Caki2 (cell line): ENCODE measurements at places on chromosomes 7 and 10.
A peak's percentile ranks its signal among the peaks of the same experiment; 100 is the strongest.

DNA sequence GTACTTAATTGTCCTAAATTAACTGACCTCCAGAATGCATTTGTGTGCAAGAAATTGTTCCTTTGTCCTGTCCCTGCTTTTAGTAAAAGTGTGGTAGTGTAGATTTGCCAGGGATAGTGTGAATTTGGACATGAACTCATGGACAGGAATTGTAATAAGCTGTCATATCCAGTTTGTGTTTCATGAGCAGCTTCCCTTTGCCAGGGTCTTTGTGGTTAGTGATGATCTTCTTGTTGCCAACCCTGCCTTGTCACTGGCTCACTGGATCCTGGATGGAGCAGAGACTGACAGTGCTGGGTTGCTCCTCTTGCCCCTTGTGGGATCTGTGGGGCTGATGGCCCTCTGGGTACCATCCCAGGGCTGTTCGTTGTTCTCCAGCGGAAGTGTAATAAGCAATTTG is 110.1 kb downstream of the CCNY start:
- DNase-seq, result no peak

- DNase-seq, result no peak
These were observed 4.2 kb downstream of the ADAMTS14 start for GRCh38 chr10:70676511-70676910.

DNA sequence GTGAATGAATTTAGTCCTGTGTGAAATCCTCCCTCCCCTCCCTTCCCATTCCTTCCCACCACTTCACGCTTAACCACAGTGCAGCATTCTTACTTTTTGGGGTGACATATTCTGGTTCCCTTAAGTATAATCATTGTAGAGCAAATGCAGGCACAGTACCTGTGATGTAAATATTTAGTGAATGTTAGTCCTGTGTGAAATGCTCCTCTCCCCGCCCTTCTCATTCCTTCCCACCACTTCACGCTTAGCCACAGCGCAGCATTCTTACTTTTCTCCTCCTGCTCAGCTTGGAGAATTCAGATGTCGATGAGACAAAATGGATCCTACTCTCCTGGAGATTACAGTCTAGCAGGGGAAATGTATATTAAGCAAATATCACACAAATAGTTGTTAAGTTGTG is 258.8 kb downstream of the EXOC4 start:
- no peak for DNase-seq

DNA sequence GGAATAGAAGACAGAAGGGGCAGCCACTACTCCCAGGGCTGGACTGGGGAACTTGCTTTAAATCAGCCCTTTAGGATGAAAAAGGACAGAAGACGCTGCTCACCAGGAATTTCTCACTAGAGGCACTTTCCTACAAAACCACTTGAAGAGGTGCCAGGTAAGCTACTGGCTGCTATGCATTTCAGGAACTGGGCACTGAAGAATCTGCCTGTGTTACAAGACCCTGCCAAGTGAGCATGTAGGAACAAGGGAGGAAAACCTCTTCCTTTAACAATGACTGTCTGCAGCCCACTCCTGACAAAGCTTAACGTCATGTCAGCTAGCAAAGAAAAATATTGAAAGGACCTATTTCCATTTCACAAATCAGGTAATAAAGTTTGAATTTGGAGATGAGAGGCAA is 5.8 kb upstream of the AGMO start:
- DNase-seq, result no peak

DNA sequence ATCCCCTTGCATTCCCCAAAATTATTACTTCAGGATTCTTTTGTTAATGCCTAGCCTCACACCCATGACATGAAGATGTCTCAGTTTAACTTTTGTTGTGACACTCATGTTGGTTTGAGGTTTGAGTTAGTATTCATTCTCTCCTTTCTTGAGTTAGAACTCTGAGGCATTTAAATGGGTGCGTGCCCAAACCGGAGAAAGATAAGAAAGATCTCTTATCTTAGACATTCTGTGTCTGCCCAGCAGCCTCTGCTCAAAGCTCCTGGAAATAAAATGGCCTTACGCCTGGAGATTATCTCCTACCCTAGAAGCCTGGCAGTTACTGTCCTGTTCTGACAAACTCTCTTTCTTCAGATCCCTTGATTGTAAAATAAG is 26.3 kb downstream of the WBP1L start:
- no peak for DNase-seq

DNA sequence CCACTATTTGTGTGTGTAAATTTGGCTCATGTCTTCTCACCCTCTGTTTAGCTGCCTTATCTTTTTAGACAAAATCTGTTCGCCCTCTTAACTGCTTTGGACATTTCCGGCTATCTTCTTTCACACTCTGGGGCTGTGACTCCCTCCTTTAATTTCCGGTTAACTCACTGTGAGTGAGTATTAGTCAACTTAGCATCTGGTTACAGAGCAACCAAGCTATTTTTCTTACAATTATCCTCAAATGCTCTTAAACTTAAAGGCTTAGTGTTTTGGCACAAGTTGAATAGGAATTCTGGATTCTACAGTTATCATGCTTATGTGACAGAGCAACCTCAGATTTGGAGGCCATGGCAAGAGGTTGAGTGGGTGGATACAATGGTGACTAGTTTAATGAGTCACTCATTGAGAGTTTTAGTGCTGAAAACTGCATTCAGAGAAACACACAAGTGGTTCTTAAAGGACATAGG is 177.6 kb upstream of the SEMA3A start:
- peak; percentile 74 for DNase-seq

DNA sequence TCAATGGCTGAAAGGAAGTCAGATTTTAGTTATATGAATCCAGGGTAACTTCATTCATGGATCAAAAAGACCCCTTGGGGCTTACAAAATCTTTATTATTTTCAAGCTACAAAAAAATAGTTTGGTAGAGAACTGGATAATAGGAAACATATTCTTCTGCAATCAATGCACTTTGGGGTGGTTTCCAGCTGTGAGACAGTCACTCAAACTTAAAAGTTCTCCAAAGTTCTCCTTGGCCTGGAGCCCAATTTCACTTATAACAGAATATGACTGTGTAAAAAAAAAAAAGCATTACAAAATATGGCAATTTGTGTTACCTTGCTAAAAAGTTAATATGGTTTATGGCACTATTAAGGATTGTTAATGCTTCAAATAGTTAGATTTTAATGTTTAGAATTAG is 255.5 kb downstream of the AGMO start:
- no peak for DNase-seq

GRCh38 chr10:118101501-118101900 is 54.8 kb upstream of the RAB11FIP2 start:
- DNase-seq, result no peak

DNA sequence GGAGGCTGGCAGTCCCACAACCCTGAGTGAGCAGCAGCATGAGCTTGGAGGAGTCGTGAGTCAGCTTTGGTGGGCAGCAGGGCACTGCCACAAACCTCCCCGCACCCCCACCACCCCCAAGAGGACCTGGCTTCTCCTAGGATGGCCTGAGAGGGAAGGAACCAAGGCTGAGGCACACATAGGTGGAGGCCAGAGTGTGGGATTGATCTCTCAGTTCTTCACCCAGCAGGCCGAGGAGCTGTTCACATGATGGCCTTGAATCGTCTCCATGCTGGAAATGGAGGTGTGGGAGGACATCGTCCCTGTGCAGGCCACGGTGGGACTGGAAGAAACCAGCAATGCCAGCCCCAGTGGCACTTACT is 17.4 kb upstream of the GDF10 start:
- no peak for DNase-seq

GRCh38 chr10:50997461-50997860 is 76.8 kb upstream of the PRKG1 start:
- no peak for DNase-seq

DNA sequence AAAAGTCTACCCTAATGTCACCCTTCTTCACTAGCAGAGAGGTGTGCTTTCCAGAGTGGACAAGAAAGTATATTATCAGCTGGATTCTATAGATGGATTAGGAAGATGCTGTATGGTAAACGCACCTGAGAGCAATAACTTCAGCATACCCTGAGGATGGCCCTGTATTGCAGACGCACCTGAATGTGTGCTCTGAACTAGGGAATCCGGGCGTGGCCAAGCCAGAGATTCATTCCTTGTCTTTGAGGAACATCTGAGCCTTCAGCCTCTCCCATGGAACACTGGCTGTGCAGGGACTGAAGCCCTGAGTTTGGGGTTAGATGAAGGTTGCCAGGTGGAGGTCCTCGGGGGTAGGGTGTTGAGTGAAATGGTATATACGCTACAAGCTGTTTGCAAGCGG is 66.2 kb upstream of the NFE2L3 start:
- DNase-seq, result no peak

DNA sequence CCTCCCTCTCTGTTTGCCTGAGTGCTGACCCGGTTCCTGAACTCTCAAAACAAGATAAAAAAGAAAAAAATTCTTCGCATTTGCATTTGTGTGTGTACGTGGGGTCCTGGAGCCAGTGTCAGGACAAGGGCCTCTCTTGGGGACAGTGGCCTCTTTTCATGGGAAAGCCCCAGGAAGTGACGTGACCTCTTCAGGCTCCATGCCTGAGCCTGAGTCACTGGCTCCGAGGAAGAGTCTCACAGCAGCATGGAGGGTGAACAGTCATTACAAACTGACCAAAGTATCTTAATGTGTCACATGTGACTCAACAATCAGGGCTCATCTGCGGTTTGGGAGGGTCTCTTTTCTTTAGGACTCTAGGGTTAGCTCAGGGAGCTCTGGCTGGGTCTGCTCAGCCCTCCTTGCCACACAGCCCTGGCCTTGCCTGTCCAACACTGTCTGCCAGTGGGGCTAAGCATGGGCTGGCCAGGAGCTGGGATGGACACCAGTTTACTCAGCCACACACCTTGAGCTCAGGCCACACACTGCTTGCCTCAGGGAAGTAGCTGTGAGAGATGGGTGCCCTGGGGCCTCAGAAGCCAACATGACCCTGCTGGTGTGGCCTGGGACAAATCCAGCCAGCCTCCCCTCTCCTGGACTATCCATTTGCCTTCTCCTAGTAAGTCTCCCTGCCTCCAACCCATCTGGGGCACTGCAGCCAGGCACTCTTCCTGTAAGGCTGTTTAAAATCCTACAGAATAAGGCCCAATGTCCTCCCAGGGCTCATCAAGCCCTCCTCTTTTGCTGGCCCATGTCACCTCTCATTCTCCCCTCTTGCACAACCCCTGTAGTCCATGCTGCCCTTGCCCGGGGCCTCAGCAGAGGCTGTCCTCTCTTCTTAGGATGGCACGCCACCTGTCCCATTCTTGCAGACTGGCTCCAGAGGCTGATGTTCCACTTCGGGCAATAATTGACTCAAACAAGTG is 10.5 kb downstream of the TMEM273 start:
- DNase-seq, result peak; percentile 74

DNA sequence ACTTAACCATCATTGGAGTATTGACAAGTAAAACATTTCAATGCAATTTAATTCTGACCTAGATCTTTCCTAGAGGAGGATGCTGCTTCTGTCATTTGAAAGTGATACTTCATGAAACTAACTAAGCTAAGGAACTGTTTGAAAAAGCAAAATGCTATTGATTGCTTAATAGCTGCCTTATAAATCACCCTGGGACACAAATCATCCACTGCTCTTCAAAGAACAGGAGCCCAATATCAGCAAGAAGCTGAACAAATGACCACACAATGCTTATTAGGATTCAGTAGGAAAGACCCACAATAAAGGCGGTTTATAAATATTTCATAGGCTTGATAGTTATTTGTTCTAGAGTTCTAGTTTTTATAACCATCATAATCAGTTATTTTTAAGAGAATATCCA is 216.3 kb downstream of the TEX36 start:
- no peak for DNase-seq

DNA sequence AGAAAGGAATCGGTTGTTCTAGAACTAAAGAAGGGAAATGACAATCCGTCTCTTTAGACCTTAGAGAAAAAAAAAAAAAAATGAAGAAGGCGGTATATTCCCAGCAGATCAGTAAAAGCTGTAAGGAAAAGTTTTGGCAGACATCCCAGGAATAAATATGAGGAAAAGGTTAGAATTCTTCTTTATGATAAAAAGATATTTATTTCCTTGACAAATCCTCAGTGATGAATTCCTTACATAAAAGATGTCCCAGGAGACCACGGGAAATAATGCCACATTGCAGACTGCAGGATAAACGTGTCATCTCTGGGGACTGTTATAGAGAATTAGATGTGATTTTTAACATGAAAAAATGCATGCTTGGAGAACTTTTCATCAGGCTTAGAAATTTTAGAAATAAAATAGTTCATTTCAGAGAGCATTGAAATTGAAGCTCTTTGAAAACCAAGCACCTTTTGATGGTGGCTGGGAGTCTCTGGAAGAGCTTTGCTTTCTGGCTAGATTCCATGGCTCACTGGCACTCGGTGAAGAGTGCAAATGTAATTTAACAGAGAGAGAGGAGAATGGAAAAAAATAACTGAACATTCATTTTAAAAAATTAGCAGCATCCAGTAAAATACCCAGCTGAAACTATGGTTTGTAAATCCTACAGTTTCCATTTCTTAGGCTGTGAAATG is 98.2 kb downstream of the PRPF18 start:
- no peak for DNase-seq

DNA sequence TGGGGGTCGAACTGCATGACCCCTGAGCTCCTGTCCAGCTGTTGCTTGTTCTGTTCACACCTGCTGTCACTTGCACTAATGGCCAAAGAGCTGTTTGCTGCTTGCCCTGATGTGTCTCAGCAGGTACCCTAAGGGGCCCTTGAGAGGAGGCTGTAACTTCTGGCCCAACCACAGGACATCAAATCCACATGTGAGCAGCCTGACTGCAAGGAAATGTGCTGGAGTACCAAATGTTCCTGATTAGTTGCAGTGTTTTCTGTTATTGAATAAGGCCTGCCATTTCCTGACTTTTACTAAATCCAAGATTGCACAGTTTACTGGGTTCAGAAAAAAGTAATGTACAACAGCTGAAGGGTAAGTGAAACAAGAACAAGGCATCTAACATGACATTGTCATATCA is 91.7 kb upstream of the IL6 start:
- no peak for DNase-seq

DNA sequence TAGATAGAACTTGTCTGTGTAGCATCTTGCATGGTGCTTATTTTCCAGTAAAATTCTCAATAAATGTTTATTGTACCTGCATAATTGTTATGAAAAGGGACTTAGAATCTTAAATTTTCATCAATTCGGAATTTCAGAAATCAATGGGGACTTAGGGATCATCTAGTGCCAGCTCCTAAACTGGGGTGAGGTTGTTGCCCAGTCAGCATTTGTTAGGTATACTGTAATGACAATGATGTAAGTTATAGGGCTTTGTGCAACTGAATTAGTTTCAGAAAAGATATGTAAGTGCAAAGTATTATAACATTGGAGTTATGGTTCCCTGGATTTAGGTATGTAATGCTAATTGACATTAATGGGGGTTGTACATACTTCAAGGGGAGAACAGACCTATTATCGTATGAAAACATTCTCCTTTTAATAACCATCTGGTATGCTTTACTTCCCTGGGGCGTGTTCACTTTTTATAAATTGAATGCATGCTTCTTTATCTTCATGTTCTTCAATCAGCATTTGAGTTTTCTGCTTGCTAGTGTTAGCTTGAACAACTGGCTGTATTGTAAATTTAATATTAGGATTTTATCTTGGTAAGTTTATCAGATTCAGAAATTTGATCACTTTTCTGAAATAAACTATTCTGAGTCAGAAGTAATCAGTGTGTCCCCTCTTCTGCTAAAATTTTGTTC is 270.3 kb downstream of the BBS9 start:
- no peak for DNase-seq

- DNase-seq, result no peak
These were observed 641.1 kb downstream of the SUGCT start for GRCh38 chr7:40775877-40776276.
